T-helper 1 cell (primary cell): ENCODE measurements at places on chromosomes 6 and 20.

DNA sequence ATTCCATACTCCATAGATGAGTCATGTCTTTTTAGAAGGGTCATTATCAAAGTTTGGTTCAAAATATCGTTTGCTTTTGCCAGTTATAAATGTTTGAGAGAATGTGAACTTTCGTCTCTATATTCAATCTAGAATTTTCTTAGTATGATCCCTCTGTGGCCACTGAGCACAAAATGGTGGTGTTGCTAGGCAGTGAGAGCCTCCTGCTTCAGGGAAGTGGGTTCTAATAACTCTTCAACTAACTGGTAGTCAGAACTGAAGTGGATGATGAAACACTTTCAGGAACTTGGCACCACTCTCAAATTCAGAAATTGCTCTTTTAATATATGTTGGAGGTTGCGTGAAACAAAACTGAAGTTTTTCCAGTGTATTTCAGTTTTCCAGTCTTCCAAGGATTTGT, 125.0 kb upstream of the DOK5 start:
- DNase-seq = peak; percentile 77

- DNase-seq = peak; percentile 96
Measured at GRCh38 chr6:53064726-53065265, 408 bp upstream of the FBXO9 start.

GRCh38 chr20:46423882-46424482, 17.6 kb upstream of the ELMO2 start:
- DNase-seq = no peak

GRCh38 chr6:25934735-25935313, 4.3 kb upstream of the SLC17A2 start:
- DNase-seq = no peak

GRCh38 chr6:110488606-110489190, 12.3 kb upstream of the SLC22A16 start:
- no peak for DNase-seq
